ENCODE measurements at places on chromosomes 5 and 9.

DNA sequence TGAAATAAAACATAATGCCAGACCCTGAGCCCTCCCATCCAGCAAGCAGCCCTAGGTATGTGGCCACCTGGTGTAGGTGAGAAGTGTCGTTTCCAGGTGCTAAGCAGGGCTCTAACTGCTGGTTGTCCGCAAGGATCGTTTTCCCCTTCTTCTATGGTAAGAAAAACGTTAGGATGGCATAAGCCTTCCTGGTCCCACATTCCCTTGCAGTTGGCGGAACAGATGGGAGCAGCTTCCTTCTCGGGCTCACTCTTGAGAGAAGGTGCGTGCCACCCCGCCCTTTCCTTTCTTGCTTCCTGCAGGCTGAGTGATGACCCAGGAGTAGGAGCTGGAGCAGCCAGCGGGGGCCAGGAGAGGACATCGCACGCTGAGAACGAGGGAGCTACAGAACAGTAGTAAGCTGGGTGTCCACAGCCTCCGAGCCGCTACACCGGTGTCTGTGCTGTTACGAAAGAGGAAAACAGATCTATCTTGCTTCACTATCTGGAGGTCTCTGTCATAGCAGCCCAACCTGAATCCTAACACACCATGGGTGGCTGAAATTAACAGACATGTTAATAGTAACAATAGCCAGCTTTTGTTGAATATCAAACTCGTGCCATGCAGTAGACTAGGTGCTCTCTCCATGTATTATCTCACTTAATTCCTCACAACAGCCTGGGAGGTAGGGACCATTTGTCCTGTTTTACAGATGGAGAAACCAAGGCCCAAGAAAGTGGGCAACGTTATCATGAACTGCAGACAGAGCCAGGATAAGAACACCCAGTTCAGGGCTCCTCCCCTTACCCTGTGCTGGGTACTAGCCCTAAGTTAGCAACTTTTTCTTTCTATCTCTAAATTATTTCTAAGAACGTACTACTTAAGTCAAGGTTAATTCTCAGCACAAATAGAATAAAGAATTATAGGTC is 139.8 kb downstream of the COL23A1 start:
- DNase-seq: no peak

GRCh38 chr9:35867538-35867937 is 2.7 kb downstream of the OR13J1 start:
- DNase-seq: no peak

DNA sequence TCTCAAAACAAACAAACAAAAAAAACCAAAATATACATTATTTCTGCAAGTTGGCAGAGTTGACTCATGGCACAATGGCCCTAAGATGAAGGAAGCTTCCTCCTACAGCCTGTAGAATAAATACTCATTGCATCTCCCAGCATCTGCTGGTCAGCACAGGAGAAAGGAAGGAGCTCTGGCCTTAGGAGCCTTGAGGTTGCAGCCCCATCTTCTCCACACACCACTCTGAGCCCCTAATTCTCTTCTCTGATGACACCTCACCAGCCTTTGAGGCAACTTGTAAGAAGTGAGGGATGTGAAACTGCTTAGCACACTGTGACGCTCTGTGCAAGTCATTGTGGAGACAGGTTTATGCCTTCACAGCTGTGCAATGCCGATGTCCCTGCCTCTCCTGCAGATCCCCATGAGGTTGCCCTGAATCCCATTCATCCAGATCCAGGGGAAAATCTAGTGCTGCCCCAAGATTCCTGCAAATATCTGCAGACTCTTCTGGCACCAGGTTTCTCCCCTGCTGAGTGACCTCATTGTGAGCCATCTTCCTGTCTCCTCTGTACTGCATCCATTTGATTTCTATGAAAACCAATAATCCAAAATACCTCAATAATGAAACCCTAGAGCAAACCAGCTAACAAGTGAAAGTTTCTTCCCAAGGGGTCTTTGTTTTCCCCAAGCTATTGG is 65.3 kb upstream of the TGFBR1 start:
- no peak for DNase-seq

GRCh38 chr5:31936683-31937082 is 237.4 kb downstream of the GOLPH3 start:
- DNase-seq: no peak

GRCh38 chr9:16970321-16970720 is 99.9 kb upstream of the BNC2 start:
- no peak for DNase-seq

DNA sequence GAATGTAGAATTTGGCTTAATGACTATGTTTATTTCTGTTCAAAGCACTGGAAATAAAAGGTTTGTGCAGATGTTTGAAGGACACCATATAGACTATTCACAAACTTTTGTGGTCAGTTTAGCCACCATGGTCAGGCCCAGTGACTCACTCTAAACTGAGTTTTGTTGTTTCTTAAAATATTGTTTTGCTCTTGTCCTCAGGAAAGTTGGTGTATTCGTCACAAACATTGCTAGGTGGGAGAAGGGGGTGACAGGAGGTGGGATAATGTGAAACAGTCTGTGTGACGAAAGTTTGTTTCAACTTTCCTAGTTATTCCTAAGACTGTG is 35.0 kb upstream of the LIFR start:
- DNase-seq: no peak

GRCh38 chr5:77367741-77368140 is 124.4 kb downstream of the WDR41 start:
- no peak for DNase-seq

GRCh38 chr5:59254055-59254687 is 639.4 kb downstream of the PDE4D start:
- no peak for DNase-seq

DNA sequence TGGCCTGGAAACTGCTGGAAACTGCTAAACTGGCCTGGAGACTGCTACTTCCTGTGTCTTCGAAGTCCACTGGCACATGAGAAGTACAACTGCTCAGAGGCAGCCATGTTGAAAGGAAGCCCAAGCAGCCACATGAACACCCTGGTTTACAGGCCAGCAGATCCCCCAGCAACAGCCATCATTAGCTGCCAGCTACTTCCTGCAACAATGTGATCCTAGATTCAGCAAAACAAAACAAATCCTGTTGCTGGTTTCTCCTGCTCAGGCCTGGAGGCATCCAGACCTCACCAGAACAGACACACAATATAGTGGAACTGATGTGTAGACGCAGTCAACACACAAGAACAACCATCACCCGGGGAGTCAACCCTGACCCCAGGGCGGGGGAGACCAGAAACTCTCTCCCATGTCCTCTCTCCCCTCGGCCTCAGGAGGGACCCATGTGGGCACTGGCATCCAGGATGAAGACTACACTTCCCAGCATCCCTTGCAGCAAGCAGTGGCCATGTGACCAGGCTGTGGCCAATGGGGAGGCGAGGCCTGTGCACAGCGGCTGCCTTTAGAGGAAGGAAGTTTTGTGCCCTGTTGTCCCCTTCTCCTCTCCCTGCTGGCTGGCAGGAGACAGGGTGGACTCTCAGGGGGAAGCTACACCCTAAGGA is 9.2 kb upstream of the LCN15 start:
- DNase-seq: no peak

DNA sequence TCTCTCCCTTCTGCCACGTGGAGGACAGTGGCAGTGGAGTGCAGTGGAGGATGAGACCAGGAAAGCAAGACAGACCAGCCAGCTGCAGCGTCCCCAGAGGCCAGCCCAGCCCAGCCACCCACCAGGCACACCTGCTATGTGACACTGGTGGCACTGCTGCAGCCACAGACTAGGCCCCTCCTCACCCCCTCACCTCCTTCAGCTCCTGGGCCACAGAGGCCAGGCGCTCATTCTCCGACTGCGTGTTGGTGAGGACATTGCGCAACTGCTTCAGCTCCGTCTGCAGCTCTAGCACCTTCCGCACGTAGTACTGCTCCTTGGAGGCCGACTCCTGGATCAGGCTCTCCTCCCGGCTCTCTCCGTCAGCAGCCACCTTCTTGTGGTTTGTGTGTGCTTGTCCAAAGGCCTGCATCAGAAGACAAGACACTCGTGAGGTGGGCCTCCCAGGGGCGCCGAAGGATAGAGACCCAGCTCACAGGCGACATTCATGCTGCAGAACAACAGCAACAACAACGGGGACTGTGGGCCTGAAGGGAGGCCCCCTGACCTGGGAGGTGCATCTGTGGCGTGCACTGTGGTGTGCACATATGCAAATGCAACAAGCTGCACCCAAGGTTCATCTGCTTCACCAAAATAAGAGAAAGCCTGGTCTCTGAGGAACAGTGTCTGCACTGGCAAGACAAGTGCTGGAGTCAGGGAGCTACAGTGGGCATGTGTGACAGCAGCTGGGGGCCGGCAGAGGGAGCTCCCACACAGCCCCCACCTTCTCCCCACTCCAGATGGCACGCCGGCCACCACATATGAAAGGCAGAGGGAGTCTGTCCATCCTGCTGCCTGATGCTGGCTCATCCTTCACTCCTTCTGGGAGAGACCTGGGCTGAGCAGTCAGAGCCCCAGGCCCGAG is 35.5 kb downstream of the BICD2 start:
- DNase-seq: no peak

DNA sequence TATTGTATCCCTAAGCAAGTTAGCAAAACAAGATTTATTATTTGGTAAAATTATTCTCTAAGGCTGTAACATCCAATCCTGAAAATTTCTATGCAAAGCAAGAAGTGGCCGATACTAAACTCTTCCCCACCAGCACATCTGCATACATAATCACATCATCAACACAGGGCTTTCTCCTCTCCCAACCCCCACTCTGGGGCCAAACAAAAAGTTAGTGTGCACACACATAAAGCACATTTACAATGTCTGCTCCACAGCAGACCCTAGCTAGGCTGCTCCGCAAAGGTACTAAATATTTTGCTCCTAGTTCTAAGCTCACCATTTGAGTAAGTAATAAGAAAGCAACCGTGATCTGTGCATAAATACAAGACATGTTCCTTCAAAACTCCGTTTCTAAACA is 3.6 kb downstream of the RNF130 start:
- no peak for DNase-seq

- DNase-seq: no peak
Measured at GRCh38 chr5:13659391-13659790, 285.1 kb downstream of the DNAH5 start.

DNA sequence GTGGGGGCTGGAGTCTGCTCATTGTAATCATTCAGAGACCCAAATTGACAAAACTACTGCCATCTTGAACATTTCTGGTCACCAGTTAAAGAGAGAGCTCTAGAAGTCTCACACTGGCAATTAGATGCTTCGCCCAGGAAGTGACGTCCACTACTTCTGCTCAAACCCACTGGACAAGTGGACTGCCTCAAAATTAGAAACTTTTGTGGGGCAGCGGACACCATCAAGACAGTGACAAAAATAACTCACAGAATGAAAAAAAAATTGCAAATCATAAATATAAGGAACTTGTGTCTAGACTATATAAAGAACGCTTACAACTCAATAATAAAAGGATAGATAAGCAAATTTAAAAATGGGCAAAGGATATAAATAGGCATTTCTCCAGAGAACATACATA is 9.8 kb upstream of the SLC46A2 start:
- DNase-seq: no peak

All from stimulated activated CD4-positive, alpha-beta T cell treated with anti-CD3 and anti-CD28 coated beads, Interleukin-2, amount 100 ng/mL, for 4 hours (primary cell).